ENCODE measurements at places on chromosomes 3 and 15. TPM values are rescaled to one million over a fixed set of nuclear protein-coding genes. Genes with fewer than 3 reads are reported as not detected.

GRCh38 chr15:70267879-70268278, 170.2 kb upstream of the TLE3 start:
- DNase-seq: no peak

DNA sequence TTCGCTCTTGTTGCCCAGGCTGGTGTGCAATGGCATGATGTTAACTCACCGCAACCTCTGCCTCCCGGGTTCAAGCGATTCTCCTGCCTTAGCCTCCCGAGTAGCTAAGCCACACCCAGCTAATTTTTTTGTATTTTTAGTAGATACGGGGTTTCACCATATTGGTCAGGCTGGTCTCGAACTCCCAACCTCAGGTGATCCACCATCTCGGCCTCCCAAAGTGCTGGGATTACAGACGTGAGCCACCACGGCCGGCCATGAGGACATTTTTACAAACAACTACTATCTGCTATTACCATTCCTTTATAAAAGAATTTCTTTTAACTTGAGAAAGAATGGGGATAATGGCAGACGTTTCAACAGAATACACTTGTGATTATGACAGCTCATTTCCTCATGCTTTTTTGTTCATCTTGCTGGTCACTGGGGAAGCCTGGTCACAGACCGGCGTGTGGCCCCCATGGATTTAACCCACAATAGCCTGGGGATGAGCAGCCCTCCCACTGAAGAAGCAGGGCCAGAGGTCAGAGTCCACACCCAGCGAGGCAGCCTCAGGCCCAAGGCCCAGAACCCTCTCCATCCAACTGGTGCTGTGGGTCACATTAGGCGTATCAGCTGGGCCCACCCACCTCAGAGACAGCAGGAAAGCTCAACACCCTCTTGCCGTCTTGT, 112.0 kb downstream of the LIPC start:
- DNase-seq: no peak

DNA sequence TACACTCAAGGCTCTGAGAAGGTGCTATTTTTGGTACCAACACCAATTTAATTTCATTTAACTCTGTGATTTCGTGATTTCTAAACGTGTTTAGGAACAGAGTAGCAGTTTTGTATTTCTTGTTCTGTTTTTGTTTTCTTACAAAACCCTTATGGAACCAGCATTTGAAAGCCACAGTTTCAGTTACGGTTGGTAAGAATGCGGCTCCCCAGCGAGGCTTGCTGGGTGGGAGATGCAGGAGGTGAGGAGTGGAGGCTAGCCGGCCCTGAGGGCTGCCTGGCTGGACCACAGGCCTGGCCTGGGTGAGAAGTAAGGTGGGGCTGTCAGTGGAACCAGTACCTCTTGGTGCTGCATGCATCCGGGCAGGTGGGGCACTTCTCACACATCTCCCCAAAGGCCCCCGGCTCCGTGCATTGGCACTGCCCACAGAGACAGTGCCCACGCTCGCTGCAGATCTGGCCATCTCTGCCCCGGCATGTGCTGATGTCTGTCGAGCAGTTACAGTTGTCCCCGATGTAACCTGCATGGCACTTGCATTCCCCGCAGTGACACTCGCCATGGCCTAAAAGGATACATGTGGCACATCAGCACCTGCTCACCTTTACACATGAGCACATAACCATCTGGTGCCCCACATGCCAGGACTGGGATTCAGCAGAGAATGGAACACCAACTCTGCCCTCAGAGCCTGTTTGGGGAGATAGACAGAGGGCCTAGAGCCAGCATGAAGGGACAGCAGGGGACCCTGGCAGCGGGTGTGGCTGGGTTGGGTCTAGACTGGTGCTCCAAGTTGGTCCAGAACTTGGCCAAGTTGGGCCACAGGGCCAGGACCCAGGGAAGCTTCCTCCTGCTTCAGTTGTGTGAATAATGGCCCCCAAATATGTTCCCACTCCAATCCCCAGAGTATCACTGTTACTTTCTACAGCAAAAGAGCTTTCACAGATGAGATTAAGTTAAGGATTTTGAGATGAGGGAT, 43.4 kb downstream of the UMPS start:
- DNase-seq: no peak

KBTBD12 gene
- total RNA-seq: not detected

RSRC1 gene
- total RNA-seq: 45.1 TPM

CELSR3 gene
- 20.9 TPM for total RNA-seq
